ENCODE measurements at places on chromosomes 3 and 15.

DNA sequence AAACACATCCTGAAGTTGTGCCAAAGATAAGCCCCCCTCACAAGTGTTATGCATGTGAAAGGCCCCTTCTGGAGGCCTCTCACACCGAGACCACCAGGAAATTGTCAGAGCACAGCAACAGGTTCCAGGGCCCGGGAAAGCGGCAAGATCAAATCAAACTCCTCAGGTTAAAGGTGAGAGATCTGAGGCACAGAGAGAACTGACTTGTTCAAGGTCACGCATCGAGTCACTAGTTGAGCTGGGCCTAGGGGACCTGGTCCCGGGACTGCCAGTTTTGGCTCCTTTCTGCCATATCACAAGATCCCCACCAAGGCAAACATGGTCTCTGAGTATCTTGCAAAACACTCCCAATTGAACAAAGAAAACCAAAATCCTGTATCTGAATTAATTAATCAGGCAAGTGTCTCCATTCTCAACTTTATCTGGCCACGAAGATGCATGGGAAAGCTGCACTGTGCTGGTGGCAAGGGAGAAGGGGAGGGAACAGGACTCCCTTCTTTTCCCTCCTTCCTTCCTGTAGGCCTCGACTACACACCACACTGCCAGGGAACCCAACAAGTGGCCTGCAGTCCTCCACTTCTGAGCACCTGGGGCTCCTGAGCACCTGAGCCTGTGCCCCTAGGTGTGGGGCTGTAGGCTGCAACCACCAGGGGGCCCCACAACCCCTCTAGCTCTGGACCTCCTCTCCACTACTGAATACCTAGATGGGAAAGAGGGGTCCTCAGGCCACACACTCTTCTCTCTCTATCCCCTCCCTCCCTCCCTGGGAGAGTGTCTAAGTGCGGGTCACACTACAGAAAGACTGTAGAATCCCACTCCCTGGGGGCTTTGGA lies 37.3 kb downstream of the ANP32A start:
- DNase-seq: peak; percentile 89

DNA sequence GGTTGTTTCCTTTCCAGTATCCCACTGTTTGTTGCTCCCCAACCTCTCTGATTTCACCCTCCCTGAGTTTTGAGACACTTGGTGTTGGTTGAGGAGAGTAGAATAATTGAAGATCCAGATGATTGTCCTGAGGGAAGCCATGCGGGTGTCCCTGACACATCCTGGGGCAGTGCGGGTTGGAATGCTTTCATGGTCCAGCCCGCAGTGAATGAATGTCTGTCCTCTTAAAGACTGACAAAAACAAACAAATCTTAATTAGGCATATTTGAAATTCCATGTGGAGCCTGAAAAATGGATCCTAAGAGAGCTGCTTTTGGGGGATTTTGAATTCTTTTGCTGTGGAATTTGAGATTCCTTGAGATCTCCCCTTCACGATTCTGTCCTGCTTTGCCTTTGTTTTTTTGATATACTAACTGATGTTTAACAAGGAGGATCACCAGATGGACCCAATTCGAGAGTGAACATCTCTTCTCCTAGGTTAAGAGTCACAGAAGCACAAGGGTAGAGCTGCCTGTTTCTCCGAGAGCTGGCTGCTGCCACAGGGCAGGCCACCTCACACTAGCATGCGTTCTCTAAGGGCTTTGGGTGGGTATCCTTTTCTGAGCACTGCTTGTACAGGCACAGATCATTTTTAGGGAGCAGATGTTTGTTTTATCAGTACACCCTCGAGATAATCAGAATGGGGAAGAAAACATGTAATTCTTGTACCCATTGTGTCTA lies 47.4 kb downstream of the GPR171 start:
- no peak for DNase-seq

- DNase-seq: no peak
Observed at GRCh38 chr3:55434789-55435188, 52.3 kb downstream of the WNT5A start.

DNA sequence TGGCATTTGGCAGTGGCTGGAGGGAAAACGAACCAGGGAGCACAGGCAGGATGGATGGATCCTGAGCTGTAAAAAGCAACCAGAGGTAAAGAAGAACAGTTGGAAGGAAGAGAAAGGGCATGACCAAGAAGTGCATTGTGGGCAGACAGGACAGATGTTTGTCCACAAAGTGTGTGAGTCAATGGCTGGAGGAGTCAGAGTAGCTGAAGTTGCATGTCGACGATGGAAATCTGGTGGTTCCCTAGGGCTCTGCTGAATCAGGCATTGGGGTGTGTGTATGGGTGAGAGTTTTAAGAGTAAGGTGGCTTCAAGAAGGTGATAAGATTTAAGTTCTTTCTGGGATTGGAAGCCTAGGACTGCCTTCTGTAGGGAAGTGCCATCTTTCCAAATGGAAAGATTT lies 214.0 kb upstream of the BHLHE40 start:
- DNase-seq: no peak

GRCh38 chr15:58086491-58086890 lies 21.0 kb upstream of the ALDH1A2 start:
- no peak for DNase-seq

DNA sequence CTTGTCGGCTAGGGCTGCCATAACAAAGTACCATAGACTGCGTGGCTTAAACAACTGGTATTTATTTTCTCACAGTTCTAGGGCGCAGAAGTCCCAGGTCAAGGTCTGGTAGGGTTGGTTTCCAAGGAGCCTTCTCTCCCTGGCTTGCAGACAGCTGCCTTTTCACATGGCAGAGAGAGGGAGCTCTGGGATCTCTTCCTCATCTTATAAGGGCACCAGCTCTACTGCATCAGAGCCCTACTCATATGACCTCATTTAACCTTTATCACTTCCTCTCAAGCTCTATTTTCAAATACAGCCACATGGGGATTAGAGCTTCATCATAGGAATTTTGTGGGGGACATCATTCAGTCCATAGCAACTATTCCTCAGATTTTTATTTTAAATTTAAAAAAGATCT lies 17.6 kb upstream of the PAQR9 start:
- DNase-seq: no peak

DNA sequence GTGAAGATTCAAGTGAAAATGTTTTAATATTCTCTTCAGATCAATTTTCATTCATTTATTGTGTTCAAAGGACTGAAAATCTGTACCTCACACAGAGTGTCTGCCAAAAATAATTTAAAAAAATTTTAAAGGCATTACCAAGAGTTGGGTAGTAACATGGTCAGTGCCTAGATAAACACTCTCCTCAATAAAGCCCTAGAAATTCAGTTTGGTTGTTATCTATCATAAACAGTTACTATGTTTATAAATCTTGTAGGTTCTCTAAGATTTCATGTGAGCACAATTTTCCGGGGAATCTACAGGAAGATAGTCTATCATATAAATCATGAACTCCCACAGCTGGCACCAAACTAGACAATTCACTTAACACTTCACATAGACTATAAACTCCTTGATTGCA lies 128.6 kb downstream of the GSK3B start:
- no peak for DNase-seq

DNA sequence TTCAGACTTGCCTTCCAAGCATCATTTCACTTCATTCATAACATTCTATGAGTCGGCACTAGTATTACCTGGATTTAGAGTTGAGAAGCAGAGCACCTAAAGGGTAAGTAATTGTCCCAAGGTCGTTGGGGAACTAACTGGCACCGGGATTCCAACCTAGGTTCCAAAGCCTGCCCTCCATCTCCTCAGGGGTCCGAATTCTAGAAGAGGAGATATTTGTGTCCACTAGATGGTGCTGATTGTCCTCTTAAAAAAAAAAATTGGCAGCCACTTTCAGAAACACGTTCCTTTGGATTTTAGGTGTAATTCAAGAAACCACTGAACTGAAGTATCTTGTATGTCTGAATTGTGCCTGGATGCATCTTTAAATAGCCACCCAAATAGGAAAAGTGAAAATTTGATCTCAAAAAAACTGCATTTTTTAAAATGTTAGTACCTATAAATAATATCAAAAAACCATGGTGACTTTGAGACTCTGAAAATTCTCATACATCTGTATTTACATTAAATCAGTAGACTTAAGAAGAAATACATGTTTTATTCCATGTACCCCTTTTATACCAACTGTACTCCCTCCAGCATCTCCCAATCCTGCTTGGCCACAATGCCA lies 3.9 kb upstream of the FSIP1 start:
- no peak for DNase-seq

DNA sequence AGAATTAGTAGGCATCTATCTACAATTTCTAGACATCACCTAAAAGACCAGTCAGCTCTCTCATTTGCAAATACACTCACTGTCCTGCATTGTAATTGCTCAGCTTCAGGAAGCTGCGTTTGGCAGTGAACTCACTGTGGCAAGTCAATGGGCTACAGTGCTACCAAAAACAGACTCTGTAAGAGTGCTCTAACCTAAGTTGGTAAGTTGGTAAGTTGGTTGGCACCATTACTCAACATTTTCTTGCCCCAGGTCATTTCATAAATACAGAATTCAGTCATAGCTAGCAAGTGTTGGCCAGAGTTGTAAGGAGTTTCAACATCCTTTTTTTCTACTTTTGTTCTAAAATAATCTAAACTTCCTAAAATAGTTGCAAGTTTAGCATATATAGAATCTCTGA lies 466.3 kb downstream of the NAALADL2 start:
- DNase-seq: no peak

GRCh38 chr3:78894787-78895186 lies 873.0 kb downstream of the ROBO1 start:
- no peak for DNase-seq

- no peak for DNase-seq
Observed at GRCh38 chr3:124078953-124079911, 87.3 kb upstream of the ROPN1 start.

- no peak for DNase-seq
Observed at GRCh38 chr3:139355891-139356290, 12.1 kb downstream of the MRPS22 start.

DNA sequence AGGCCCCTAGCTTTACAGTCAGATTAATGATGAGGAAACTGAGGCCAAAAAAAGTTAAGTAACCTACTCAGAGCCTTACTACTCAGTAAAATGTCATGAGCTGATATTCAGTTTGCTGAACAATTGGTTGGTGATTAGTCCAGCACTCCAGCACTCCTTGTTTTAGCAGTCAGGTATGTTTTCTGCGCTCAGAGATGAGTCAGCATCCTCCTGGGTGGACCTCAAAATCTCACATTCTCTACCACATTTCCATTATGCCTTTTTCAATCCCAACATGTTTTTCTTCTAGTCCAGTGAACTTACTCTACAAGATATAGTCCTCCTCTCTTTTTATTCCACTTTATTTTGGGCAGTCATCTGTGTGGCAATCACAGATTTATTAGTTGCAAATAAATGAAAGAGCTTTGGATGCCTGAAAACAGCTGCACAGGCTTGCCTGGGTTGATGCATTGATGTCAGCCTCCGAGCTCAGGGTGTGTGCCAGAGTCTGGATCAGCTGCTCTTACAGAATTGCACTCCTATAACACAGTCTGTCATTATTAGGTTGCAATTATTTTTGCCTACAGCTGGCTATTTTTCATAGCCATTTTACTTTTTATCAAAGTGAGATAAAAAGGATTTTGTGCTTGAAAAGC lies 133.2 kb downstream of the ARPP21 start:
- DNase-seq: no peak

GRCh38 chr3:32961189-32961715 lies 9.8 kb downstream of the CCR4 start:
- no peak for DNase-seq

- no peak for DNase-seq
Observed at GRCh38 chr3:143840636-143841035, 7.6 kb downstream of the SLC9A9 start.

DNA sequence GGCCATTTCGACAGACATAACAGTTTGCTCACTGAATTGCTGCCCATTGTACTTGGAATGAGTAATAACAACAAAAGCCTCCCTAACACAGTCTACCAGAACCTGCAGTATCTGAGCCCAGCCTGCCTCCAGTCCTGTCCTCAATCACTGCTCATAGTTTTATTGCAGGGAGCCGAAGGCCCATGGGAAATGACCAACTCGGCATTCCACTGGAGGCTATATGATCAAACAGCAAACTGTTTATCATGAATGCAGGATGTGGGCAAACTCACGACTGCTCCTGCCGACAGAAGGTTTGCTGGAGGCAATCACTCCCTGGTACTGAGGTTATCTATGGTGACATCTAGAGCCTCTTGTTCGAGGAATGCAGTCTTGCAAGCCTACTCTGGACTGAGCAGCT lies 46.3 kb downstream of the LSM3 start:
- DNase-seq: no peak

GRCh38 chr15:65038836-65039235 lies 6.4 kb upstream of the SLC51B start:
- DNase-seq: no peak

GRCh38 chr3:54262541-54262940 lies 140.2 kb downstream of the CACNA2D3 start:
- no peak for DNase-seq

DNA sequence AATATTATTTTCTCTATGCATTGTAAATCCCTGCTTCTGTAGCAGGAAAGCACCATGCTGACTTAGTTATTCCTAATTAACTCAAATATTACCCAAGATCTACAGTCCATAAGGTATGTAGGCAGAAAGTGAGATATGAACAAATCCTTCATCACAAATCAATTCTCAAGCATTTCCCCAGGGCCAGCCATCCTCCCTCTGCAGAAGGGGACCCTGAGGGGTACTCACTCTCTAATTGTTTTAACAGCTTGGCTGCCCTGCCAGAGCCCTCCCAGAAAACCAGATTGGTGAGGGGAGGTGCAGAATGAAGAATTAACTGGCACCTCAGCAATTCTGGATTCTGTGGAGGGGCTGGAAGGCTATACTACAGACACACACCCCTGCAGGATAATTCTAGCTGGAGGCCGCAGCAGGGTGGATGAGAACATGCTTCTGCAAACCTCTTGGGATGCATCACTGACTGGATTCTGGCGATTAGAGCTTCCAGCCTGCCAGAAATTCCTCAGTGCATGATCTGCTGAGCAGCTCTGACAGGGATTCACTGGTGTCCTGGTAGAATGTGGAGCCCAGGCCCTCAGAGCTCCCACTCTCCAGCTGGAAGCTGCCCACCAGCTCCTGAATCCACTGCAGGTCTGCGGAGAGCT lies 88.6 kb upstream of the HERC1 start:
- DNase-seq: peak; percentile 21

DNA sequence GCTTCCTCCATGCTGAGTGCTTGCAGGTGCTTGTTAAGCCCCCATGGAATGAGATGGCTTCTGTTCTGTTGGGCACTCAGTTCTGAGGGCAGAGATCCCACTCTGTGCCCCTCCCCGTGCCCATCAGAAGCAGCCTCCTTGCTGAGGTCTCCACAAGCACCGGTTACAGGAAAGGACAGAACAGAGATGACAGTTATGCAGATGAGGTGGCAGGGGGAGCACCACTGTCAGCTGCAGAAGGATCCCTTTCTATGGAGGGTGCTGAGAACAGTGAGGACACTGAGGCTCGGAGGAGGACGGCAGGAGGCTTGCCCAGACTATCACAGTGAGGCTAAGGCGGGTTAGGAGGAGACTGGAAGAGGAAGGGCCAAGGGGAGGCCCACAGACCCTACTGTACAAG lies 12.4 kb downstream of the CACNA2D2 start:
- no peak for DNase-seq
